ENCODE measurements at places on chromosomes 11 and 22.

GRCh38 chr22:19657252-19658056 lies 56.8 kb upstream of the SEPTIN5 start:
- no peak for DNase-seq

DNA sequence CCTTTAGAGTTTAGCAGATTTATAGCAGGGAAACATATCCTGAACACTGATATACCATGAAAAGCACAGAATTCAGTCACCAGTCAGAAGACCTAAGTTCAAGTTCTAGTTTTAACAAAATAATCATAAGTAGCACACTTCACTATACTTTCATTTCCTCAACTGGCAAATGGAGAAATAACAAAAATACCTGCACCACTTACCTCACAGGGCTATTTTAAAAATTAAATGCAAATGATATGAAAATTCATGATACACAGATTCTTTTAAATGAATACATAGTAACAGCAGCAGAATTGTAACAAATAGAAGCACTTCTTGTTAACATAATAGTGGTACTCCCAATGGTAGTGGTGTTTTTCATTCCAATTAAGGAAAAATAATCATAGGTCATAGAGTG lies 139.0 kb downstream of the FCHSD2 start:
- DNase-seq = no peak

DNA sequence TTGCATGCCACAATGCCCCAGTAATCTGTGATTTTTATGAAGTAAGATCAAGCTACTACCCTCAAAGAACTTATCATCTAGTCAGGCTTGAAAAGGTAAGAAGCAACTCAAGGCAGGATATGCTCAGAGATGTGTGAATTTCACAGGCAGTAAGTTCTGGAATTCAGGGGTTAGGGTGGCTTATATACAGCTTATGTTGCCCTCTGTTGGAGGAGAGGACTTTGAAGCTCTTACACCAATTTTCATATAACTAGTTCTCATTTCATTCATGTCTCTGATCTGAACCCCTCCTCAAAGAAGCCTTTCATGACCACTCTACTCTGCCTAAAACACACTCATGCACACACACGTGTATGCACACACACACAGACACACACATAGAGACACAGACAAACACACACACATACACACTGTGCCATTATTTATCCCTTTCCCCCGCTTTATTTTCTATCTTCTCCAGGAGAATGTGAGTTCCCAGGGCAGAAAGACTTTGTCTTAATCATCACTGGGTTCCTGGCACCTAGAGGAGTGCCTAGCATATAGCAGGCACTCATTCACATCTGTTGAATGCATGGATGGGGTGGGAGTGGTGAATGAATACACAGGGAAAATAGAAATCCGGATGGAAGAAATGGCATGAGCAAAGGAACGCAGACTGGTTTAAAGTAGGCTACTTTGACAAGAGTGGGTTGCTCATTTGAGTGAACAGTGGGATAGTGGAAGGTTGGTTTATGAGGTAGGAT lies 220.7 kb upstream of the ZBED5 start:
- no peak for DNase-seq

DNA sequence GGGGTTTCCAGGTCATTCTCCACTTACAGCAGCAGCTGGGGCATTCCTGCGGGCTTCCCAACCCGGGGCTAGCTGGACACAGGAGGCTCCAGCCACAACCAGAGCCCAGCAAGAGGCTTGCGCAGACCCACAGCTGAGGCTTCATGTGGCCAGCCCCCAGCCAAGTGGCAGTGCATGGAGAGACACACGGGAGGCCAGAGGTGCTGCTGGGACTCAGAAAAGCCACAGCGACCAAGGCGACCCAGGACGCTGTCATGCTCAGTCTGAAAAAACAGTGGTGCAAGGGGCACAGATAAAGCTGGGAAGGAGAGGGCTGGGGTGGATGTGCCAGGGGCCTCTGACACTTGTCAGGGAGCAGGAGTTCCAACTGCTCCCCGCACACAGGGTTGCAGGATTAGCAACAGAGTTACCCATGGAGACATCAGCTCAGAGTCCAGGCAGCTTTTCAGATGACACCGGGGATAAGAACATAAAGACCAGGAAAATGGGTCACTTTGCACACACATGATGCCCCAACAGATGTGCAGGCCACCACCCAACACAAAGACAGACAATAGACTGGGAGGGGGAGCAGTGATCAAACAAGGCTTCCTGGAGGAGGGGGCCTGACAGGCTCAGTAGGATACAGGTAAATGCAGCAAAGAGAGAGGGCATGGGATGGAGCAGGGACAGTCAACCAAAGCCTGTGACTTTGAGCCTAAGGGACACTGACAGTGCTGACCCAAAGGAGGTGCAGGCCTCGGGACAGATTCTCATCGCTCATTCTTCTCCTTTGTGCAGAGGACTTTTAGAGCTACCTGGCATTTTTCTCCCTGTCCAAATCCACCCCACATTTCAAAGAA lies 6.9 kb upstream of the NEAT1 start:
- DNase-seq = no peak

DNA sequence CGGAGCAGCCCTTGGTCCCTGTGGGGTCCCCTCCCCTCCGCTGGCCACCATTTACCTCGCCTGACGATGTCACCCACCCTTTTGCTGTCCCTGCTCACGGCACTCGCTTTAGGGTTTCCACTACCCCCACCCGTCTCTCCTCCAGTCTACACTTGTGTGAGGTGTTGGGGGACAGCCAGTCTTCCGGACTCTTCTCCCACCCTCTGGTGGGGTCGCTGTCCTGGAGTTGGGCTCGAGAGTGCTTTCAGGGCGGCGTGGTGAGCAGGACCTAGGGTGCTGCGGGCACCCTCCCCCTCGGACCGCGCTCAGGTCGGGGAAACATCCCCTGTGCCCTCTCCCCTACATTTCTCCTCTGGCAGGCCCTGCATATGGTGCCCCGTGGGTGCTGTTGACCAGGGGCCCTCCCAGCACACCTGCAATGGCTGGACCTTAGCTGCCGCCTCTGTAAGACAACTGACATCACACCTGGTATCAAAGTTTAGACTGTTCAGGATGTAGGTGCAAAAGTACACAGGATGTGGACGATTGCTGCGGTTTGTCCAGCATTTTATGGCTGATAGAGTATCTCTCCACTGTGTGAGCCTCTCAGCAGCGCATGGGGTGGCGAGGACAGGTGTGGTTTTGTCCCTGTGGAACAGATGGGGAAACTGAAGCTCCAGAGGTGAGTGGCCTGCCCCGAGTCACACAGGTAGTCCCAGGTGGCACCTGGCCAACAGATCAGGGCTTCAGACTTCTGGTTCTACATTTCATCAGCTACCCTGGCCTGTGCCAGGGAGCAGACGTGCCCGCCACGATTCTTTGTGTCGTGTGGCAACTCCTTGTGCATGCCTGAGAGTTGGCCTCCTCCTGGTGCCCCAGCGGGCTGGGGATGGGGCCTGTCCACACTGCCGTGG lies 1.2 kb downstream of the GRK2 start:
- no peak for DNase-seq

- peak; percentile 83 for DNase-seq
Measured at GRCh38 chr11:123580557-123581275, 73.7 kb downstream of the SCN3B start.

DNA sequence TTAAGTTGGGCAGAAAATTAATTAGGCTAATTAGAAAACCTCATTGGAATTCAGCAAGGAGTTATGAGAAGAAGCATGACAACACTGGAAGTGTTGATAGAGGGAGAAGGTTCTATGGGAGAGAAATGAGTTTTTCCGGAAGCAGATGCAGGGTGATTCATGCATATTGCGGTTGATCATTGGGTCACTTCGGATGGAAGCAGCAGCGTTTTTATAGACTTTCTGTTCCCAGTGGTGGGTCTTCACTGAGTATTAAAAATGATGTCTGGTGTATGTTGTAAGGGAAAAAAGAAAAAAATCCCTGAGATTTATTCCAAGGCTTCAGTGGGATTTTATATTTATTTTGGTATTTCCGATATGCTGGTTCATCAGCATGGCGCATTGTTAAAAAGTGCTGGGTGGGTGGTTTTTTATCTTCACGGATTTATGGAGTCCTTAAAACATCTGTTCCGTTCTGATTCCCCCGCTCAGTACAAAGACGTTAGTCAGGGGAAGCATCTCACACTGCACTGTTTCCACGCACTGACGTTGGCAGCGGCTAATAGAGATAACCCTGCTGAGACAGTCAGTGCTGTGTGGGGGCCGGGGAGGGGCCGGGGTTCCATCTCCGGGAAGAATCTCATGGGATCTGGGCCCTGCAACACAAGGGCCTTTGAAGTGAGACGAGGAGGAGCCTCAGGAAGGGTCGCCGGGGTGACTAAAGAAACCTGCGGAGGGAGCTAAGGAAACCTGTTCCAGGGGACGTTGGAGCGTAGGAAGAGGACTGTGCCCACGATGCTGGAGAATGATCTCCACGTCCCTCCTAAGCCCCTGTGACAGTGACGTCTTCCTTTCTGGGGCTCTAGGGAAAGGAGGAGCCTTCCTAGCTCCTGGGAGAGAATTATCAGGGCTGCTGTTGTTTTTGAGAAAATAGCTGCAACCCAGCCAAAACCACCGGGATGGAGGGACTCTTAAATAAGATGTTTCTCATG lies 390.0 kb downstream of the NTM start:
- no peak for DNase-seq

DNA sequence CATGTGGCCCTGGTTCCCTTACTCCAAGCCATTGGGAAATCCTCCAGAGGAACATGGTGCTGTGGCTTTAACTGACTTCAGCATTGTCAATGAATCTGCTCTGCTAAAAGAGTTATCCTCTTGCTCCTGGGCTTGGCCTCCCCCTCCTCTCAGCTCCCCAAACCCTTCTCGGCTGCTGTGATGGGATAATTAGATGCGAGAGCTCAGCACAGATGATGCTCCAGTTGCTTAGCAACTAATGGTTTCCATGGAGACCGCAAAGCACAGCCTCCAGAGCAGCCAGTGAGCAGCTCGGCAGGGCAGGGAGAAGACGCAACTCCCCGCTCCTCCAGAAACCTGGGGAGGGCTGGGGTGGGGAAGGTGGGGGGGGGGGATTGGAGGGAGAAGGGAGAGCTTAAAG lies 2.8 kb upstream of the UPK2 start:
- DNase-seq = peak; percentile 73

GRCh38 chr22:46769191-46769675 lies 6.8 kb downstream of the TBC1D22A start:
- DNase-seq = peak; percentile 47

GRCh38 chr11:58963551-58964104 lies 24.3 kb downstream of the GLYATL1 start:
- no peak for DNase-seq

GRCh38 chr22:42939941-42940653 lies 74.9 kb downstream of the PACSIN2 start:
- no peak for DNase-seq

DNA sequence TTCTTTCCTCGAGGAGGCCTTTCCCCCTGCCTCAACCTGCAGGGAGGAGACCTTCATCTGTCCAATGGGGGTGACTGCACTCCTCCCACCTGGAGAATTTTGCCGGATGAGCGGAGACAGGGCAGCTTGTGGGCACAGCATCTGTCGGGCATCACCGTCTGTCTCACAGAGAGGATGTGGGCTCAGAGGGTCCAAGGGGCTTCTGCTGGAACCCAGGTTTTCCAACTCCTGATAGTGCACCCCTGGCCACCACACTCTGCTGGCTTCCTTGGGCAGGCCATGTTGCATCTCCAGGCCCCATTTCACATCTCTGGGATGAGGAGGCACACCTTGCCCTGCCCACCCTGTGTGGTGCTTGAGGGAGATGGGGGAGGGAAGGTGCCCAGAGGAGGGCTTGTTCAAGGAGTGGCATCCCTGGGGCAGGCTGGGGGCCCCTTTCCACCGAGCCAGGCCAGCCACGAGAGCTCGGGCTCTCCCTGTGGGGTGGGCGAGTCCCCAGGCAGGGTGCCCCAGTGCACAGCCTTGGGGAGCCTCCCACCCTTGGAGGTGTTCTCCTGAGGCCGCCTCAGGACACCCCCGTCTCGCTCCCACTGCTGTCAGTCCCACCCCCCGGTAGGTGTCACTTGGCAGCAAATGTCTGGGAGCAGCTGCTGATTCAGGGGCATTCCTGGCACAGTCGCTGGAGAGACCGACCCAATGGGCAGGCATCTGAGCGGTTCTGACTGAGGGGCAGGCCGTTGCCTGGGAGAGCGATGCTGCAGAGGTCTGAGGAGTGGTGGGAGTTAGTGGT lies 84.2 kb downstream of the MORC2 start:
- no peak for DNase-seq

GRCh38 chr22:23829845-23830372 lies 8.9 kb downstream of the DERL3 start:
- no peak for DNase-seq

DNA sequence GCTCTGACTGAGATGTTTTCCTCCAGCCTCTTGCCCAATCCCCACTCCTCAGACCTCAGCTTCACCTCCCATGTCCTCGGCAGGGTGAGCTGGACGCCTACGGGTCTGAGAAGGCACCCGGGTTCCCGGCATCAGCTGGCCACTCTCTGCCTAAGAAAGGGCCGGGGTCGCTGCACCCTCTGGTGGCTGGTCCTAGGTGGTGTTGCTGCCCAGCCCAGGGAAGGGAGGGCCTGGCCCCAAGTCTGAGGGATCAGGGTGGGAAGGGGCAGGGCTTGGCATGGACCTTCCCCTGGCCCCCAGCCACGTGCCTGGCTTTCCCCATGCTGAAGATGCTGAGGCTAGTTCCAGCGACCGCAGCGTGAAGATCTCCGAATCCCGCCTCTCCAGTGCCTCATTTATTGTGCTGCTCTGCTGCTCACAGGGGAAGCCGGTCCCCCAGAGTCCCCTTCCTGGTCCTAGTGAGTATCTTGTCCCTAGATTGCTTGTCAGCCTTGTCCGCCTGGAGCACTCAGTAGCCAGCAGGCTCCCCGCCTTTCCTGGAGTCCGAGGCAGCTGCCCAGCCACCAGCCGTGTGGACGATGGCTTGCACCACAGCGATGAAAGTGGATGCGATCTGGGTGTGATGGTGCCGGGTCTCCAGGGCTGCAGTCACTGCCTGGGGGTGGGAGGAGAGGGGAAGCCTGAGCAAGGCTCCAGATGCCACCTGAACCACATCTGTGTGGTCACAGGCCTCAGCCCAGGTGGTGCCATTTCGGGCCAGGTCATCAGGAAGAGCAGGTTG lies 2.9 kb upstream of the GGT5 start:
- DNase-seq = peak; percentile 89

- no peak for DNase-seq
Measured at GRCh38 chr11:72908032-72908676, 93.9 kb downstream of the ATG16L2 start.
